ENCODE measurements at places on chromosomes 16 and 17. TPM values are rescaled to one million over a fixed set of nuclear protein-coding genes. Genes with fewer than 3 reads are reported as not detected.

The CDRT15L2 gene
- not detected for total RNA-seq

The TBC1D3B gene
- 3.4 TPM for total RNA-seq

The MAPT gene
- 28.6 TPM for total RNA-seq

The ETV4 gene
- total RNA-seq: 0.60 TPM

The CSH1 gene
- total RNA-seq: not detected

The KRT33B gene
- total RNA-seq: not detected

The TOM1L1 gene
- total RNA-seq: 9.0 TPM

The CCL13 gene
- 0.74 TPM for total RNA-seq

The CACNG1 gene
- total RNA-seq: not detected

DNA sequence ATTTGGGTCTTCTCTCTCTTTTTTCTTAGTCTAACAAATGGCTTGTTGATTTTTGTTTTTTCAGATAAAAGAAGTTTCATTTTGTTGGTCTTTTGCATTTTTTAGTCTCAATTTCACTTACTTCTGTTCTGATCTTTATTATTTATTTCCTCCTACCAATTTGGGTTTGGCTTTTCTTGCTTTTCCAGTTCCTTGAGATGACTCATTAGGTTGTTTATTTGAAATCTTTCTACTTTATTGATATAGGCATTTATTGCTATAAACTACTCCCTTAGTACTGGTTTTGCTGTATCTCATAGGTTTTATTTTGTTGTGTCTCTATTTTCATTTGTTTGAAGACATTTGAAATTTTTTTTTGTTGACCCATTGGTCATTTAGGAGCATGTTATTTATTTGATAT, 152.2 kb upstream of the MPHOSPH6 start:
- no peak for DNase-seq

DNA sequence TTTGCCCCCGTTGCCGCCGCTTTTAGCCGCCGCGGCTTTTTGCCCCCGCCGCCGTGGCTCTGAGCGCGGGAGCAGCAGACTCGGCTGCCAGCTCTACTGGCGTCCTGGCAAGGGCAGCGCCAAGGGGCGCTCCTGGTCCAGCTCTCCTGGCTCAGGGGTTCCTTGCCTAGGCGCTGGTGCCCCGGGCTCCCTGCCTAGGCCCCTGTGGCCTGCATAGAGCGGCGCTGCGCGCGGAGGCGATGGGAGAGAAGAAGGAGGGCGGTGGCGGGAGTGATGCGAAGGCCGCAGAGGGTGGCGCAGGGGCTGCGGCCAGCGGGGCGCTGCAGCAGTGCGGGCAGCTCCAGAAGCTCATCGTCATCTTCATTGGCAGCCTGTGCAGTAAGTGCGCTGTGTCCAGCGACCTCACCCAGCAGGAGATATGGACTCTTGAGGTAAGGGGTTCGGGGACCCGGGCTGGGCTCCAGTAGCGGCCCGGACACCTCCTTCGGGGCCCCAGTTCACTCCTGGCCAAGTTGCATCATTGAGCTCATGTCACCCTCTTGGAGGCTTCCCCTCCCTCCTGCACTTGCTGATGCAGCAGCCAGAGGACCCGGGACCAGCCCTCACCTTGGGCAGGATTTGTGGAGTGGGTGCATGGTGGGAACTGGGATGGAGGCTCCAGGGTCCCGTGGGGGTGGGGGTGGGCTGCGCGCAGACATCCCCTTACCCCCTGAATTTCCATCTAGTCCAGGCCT, 1344.4 kb downstream of the TP53TG3F start:
- DNase-seq: no peak

DNA sequence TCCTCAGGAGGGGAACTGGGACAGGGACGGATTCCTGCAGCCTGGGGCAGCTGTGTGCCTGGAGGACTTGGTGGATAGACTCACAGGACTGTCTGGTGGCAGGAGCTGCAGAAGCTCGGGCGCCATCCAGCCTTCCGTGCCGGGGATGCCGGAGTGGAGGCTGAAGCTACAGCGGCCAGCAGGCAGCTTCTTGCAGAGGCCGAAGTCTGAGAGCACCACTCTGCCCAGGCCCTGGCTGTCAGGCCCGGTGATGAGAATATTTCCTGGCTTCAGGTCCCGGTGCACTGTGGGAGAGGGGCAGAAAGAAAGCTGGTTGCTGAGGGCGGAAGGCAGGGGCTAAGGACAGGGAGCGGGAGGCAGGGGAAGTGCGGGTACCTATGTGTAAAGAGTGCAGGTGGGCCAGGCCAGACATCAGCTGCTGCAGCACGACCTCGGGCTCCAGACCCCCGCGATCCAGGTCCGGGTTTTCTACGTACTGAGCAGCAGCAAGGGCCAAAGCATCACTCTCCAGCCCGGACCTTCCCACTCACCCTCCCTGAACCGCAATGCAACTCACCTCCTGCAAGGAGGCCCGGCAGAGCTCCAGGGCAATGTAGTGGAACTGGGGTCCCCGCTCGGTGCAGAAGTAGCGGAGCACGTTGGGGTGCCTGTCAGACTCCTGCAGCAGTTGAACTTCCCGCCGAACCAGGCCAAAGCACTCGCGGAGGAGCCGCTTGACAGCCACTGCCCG, 16.1 kb downstream of the PLK1 start:
- no peak for DNase-seq

DNA sequence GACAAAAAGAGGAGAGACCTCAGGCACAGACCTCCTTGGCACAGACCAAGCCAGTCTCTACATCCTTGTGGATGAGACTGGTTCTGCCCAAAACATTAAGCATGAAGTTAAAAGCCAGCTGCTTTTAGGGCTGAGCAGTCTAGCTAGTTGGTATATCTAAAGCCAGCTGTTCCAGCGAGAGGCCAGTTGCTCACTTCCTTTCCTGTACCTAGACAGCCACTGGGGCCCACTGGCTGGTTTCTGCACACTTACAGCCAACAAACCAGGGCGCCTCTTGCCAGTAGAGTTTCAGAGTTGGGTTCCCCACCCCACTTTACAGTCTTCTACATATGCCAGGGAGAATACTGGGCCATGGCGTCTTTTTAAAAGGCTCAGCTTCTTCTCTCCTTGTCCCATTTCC, 242.4 kb downstream of the ZFHX3 start:
- DNase-seq: no peak

GRCh38 chr16:50103764-50104163, 38.0 kb downstream of the HEATR3 start:
- no peak for DNase-seq

DNA sequence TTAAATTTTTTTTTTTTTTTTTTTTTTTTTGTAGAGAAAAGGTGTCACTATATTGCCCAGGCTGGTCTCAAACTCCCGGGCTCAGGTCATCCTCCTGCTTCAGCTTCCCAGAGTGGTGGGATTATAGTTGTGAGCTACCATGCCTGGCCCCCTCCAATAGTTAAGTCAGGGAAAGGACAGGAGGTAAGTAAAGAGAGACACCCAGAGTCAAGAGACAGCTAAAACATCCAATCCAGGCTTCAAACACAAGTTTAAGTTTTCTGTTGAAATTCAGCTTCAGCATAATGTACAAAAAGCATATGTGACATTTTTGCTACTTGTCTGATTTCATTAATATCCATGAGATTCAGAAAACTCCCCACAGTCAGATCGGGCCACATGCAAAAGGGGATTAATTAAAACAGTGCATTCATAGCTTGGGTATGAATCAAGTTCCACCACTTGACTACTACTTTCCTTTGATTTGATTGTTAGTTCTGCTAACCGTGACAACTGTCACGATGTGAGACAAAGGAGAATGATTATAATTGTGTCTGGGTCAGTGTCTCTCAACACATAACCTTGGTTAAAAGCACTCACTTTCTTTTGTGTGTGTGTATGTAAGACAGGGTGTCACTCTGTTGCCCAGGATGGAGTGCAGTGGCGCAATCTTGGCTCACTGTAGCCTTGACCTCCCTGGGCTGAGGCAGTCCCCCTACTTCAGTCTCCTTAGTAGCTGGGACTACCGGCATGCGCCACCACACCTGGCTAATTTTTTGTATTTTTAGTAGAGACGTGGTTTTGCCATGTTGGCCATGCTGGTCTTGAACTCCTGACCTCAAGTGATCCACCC, 184.9 kb downstream of the PARN start:
- DNase-seq: no peak

- DNase-seq: no peak
Observed at GRCh38 chr17:75906143-75906884, 1.6 kb upstream of the MRPL38 start.

DNA sequence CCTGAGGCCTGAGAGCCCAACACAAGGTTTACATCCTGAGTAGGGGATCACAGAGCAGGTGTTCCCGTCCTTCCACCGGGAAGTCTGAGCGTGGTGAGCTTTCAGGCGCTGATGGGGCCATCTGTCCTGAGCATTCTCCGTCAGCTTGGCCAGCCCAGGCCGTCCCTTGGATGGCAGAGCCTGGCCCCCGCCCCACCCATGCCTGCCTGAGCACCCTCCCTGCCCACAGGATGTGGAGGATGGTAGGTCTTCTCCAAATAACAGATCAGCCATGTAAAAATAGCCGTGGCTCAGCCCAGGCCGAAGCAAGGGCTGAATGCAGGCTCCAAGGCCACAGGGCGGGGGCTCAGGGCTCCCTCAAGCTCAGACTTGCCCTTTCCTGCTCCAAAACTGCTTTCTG, 20.2 kb downstream of the SPNS2 start:
- DNase-seq: no peak

Measured in left ventricle myocardium inferior (tissue), 1 donor.